Activated T-helper 9 cell treated with anti-CD3 and anti-CD28 coated beads, Interleukin-2, amount 50 U/mL, for 16 hours (primary cell): ENCODE measurements at places on chromosomes 7 and 10.

- DNase-seq: no peak
Observed at GRCh38 chr10:77086081-77086480, 551.5 kb downstream of the KCNMA1 start.

DNA sequence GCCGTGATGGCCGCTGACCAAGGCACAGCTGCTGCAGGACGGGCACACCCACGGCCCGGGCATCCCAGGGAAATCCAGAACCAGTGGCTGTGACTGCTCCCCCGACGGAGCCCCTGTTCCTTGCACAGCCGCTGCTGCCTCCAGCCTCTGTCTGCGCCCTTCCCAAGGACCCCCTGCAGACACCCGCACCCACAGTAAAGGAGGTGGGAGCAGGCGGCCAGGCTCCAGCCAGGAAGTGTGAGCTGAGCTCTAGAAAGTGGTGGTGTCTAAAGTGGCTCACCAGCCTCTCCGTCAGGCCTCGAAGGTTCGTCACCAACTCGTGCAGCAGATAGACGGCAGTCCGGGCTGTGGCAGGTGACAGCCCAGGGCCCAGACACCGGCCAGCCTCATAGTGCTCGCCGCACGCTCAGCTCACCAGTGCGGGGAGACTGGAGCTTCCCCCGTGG lies 306.7 kb downstream of the DNAJB6 start:
- DNase-seq: no peak

DNA sequence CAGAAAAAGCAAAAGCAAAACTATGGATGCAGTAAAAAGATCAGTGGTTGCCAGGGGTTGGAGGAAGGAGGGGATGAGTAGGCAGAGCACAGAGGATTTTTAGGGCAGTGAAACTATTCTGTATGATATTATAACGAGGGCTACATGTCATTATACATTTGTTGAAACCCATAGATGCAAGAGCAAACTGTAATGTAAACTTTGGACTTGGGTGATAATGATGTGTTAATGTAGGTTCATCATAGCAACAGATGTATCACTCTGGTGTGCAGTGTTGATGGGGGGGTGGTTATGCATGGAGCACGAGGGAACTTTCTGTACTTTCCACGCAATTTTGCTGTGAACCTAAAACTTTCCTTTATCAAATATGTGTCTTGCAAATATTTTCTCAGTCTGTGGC lies 23.2 kb downstream of the SLK start:
- no peak for DNase-seq

DNA sequence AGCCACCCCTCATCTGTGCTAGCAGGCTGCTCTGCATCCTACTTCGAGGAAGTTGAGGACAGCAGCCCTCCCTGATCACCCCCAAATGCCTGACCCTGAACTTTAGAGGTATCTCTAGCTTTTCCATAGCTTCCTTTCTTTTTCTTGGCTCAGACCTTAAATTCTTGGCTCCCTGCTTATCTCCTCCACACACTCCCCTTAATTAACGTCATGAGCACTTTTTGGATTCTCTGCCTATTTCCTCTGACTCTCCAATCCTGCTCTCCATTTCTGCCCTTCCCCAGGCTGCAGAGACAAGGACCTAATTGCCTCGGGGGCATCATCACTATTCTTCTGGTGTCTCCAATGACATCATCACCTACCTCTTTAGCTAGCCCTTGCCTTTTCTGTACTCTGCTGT lies 40.8 kb upstream of the SEC61G start:
- DNase-seq: no peak

DNA sequence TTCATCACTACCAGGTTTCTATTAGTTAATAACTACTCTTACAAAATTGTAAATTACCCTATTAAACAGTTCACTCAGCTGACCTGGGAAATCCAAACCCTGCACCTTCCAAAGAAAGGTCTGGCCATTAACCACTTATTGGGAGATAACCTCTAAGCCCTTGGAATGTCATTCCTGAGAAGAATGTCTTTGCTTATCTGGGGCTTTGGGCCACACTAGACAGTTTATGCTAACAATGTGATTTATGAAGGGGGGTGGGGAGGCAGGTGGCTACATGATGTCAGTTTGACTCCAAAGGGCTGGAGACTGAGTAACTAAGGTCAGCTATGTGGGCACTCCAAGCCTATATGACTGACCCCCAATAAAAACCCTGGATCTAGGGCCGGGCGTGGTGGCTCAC lies 50.7 kb downstream of the AKR1D1 start:
- DNase-seq: no peak

DNA sequence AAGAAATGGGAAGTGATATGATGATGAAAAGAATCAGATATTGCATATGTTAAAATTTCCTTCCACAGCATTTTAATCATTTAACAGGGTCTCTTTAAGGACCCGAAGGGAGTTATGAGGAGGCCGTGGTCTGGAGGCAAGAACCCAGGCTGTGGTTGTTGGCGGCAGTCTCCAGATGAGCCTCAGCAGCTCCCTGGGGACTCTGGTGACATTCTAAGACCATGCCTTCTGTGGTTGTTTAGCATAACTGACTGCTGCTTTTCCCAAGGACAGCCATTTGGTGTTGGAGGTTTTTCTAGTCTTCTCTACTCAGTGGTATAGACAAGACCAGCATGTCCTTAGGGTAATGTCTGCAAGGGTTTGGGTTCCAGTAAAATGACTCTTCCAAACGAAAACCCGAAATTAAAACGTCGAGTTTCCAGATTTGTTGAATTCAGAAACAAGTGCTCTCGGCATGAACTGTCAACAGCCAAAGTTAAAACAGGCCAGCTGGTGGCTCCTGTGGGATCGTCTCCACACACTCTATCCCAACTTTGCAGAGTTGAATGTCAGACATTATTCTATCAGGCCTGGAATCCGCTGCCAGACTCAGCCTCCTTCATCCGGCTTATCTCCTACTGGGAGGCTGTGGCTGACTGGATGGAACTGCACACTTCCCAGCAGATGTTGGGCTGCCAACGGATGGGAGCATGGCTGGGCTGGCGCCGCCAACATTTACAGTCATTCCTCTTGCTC lies 183.1 kb downstream of the TAX1BP1 start:
- DNase-seq: no peak

- DNase-seq: no peak
Observed at GRCh38 chr10:133104068-133104962, 16.6 kb downstream of the ADGRA1 start.

DNA sequence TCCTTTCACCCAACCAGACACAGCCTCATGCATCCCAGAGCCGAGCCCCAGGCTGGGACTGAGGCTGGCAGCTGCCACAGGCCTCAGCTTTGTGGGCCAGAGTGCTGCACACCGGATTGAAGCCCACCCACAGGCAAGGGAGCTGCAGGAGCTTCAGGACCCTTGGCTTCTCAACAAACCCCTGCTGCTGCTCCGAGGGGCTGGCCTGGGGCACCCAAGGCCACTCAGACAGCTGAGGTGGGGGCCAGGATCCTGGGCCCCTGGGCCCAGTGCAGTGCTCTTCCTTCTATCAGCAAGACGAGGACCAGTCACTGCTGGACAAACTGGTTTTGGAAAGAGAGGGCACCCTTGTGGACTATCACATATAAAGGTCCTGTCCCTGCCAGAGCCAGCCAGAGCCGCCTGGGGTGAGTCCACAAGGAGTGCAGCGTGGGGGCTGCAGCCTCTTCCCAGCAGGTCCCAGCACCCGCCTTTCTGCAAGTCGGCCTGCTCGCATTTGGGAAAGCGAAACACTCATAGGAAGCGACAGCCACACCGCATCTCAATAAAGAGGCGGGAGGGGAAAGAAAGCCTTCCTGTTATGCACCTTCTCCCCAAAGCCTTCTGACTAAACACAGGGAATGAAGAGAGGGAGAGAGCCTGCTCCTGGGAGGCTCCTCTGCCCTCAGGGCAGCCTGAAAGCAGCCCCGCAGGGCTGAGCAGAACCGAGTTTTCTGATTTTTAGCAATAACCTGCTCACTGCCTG lies 9.5 kb upstream of the TCERG1L start:
- DNase-seq: no peak

GRCh38 chr7:36659172-36659516 lies 65.2 kb downstream of the AOAH start:
- no peak for DNase-seq

- no peak for DNase-seq
Observed at GRCh38 chr7:47905076-47905920, 43.0 kb downstream of the PKD1L1 start.

DNA sequence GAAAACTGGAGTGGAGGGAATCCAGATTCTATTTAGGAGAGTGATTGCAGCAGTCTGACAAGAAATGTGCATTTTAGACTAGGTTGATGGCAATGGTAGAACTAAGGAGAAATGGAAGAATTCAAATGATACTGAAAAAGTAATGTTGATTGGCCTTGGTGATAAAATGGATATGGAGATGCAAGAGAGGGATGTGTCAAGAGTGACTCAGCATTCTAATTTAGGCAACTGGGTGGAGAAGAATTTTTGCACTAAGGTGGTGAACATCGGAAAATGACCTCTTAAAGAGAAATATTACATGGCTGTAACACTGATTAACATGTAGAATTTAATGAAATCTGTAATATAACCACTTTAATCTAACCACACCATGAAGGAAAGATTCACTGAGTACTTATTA lies 806.5 kb downstream of the PHTF2 start:
- DNase-seq: no peak

DNA sequence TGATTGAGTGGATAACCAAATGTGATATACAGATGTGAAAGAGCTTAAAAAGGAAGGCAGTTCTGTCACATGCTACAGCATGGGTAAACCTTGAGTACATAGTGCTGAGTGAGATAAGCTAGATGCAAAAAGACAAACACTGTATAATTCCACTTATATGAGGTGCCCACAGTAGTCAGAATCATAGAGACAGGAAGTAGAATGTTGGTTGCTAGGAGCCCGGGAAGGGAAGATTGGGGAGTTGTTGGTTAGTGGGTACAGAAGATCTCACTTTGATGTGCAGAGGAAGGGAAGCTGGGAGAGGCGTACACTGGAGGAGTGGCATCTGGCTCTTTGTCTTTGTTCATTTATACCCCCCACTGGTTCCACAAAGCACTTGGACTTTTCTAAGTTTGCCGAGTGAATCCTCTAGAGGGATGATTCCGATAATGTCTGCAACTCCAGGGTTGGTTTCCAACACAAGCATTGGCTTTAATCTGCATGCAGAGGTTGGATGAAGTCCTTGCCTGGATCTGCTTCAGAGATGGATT lies 39.5 kb downstream of the TSPAN14 start:
- no peak for DNase-seq

GRCh38 chr10:90007226-90007625 lies 305.8 kb downstream of the KIF20B start:
- DNase-seq: no peak

DNA sequence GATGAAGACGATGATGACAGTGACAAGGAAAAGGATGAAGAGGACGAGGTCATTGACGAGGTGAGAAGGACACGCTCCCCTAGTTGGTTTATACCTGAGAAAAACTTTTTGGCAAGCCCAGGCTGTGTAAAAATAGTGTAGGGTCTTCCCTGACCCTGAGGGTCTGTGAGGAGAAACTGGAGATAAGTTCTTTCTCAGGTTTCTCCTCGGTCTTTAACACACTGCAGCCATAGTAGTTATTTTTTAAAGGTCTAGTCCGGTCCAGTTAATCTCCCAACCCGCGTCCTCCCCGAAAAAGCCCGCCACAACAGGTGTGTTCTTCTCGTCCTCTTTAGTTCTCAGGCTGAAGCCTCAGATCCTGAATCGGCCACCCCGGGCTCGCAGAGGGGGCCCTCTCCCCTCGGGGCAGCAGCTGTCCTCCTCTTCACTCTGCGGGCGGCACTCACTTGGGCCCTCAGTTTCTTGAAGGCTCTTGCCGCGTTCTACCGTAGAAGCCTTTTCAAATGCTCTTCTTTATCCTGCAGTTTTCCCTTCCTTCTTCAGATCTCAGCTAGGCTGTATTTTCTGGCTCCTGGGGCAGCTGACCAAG lies 411 bp downstream of the BCCIP start:
- no peak for DNase-seq

DNA sequence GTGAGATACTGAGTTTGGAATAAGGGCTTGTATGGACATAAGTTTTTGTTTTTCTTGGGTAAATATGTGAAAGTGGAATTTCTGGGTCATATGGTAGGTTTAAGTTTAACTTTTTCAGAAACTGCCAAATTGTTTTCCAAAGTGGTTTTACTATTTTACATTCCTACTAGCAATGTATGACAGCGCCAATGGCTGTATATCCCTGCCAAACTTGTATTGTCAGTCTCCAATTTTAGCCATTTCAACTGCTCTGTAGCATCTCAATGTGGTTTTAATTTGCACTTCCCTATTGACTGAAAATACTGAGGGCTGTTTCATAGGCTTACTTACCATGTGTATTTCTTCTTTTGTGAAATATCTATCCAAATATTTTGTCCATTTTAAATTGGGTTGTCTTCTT lies 90.5 kb upstream of the ZNF32 start:
- no peak for DNase-seq

DNA sequence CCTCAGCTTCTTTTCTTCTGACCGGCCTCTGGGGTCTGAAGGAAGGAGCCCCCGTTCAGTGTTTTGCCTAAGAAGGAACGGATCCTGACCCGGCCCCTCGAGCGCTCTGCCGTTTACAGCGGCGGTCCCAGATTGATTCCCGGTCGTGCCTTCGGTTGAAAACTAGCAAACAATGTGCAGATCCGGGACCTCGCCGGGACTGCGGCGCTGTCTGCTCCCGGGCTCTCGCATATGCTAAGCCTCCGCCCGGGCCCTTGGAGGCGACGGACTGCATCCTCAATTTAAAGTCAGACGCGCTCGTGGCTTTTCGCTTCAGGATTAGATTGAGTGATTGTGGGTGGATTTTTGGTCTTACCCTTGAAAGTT lies 559 bp downstream of the DBF4 start:
- DNase-seq: peak; percentile 27

DNA sequence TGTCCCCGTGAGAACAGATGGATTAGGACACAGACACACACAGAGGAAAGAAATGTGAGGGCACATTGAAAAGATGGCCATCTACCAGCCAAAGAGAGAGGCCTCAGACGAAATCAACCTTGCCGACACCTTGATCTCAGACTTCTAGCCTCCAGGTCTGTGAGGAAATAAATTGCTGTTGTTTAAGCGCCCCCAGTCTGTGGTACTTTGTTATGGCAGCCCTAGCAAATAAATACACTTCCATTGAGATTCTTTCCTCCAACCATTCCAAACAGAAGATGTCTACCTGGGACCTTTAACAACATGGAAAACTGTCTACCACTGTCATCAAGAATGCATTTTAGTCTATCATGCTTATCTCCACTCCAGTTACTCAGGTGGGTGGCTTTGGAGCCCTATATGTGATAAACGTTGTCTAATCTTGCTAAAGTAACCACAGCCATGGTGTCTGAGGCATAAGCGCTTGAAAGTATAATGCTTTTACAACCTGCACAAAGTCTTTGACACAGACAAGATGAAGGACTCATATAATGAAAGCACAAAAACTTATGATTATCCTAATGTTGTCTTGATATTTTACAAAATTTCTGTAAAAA lies 244.3 kb downstream of the MTERF1 start:
- no peak for DNase-seq

GRCh38 chr10:131083915-131084790 lies 227.4 kb downstream of the TCERG1L start:
- DNase-seq: no peak

DNA sequence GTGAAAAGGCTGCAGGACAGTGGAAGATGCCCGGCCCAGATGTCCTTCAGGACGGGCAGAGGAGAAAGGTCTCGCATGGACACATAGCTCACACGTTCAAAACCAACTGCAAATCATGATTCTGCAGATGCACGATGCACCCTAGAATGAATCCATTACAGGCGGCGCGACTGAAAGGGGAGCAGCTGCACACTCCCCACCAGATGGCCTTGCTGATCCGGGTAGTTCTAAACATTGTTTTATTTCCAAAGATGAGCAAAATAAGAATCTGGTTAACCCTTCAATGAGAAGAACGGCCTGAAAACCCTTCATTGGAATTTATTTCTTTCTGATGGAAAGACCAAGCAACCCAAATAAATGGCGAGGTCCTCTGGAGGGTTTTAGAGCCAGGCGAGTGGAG lies 33.8 kb downstream of the CHST15 start:
- DNase-seq: no peak
